ENCODE measurements at places on chromosomes 4 and X.

DNA sequence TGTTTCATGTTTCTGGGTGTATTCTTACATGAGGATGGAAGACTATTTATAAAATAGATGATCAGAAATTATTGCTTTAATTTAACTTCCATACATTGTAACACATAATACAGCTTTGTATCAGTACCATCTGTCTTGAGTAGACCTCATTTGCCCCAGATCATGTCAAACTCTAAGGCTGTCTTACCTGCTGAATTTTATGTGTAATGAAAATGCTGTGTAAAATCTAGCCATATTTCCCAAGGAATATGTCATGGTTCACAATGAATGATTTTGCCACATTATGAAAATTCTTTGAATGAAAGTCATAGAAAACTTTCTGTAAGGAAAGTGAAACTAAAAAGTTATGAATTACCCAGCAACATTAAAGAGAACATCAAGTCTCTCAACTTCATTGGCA lies 7.4 kb downstream of the BDH2 start:
- no peak for DNase-seq

- DNase-seq, result no peak
These were observed 109.3 kb downstream of the MGST2 start for GRCh38 chr4:139774759-139775487.

- DNase-seq, result no peak
These were observed 2.5 kb upstream of the RXFP1 start for GRCh38 chr4:158519226-158519625.

- DNase-seq, result no peak
These were observed 106.5 kb downstream of the SOWAHB start for GRCh38 chr4:76791479-76791878.

Measured in NCI-H1048 (cell line).